ENCODE measurements at places on chromosomes 6 and 20. TPM values are rescaled to one million over a fixed set of nuclear protein-coding genes. Genes with fewer than 3 reads are reported as not detected.

The GPSM3 gene
- 3.8 TPM for total RNA-seq

The CLIC5 gene
- total RNA-seq = not detected

The EFCAB8 gene
- not detected for total RNA-seq

The ELOVL4 gene
- 2.3 TPM for total RNA-seq

The CGA gene
- not detected for total RNA-seq

The GABBR1 gene
- 3.6 TPM for total RNA-seq
